Mesenteric fat pad (tissue), 1 donor: ENCODE measurements at places on chromosomes 11 and 22. TPM values are rescaled to one million over a fixed set of nuclear protein-coding genes. Genes with fewer than 3 reads are reported as not detected.

The LDHAL6A gene
- total RNA-seq = not detected

The SELENOM gene
- 160 TPM for total RNA-seq

The OSBP gene
- 39.8 TPM for total RNA-seq

The SYT9 gene
- total RNA-seq = not detected

DNA sequence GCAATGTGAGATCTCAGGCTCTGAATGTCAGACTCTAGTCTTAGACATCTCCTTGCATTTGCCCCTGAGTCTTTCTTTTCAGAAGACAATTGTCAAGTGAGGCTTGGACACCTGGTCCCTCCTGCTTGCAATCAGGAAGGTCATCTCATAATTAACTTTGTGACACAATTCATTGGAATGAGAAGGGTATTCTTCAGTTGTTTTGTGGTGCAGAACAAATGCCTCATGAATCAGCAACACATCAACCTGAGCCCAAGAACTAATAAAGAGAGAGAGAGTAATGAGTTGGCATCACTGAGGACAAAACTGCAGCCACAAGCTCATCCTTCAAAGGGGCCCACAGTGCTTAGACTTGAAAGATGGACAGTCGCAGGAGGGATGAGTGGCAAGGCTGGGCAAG is 375.8 kb downstream of the INSC start:
- no peak for DNase-seq

DNA sequence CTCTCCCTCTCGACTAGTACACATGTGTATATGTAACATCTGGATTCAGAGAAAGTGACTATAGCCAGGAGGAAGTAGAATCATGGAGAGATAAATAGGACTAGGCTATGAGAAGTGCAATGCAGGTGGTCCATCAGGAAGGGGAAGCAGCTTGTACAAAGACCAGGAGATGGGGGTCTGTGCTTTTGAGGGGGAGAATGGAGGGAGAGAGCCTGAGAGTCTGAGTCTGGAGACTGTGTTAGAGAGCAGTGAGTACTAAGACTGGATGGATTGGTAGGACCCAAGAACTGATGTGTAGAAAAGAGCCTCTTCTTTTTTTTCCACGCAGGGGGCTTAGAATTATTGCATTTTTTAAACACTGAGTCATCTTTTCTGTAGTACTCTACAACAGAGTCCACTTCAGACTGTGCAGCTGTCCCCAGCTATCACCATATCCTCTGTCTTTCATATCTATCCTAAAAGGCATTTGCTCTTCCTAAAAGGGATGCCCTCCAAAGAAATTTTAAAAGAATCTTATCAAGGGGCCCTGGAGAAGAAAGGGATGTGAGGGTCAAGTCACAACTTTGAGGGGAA is 80.4 kb downstream of the BDNF start:
- no peak for DNase-seq

- no peak for DNase-seq
These were observed 599 bp downstream of the NPTXR start for GRCh38 chr22:38843201-38843656.

DNA sequence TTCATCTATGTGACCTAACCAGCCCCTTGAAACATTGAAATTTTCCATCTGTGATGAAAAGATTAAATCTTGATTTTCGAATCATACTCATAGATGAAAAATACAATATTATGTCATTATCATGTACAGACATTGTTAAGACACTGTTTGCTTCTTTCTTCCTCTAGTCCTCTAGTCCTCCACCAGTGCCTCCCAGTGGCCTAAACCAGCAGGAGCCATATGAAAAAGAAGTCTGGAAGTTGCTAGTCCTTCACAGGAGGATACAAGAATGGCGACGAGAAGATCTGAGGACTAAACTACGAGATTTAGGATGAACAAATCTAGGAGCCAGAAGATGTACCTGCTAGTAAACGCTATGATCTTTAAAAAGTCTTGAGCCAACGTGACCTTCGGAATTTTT is 134.1 kb downstream of the SLC17A6 start:
- DNase-seq = no peak

GRCh38 chr11:122081073-122081472 is 34.9 kb downstream of the BLID start:
- no peak for DNase-seq
